AG08395 (cell line): ENCODE measurements at places on chromosomes 3 and 15.

DNA sequence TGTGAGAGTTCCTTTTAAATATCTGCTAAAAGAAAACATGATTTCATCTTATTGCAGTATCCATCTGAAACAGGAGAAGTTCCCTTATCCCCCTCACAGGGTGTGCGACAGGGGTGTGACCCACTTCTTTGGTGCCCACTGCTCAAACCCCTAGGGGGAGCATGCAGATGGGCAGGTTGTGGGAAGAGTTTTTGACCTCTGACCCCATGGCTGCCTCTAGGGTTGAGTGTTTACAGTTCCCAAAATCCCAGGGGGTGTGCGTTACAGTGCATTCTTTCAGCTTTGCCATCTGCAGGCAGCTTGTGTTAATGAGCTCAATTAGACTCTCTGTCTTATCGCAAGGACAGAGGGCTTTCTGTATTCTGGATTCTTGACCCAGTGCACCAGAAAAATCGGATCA lies 443.2 kb upstream of the FRG2C start:
- no peak for DNase-seq

DNA sequence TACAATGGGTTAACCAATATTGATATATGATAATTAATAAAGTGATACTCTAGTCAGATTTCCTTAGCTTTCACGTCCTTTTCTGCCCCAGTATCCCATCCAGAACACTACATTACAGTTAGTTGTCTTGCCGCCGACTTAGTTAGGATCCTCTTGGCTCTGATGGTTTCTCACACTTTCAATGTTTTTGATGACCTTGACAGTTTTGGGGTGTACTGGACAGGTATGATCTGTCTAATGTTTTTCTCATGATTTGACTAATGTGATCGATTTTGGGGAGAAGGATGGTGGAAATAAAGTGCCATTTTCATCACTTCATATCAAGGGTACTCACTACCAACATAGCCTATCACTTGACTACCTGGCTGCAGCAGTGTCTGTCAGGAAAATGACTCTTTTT lies 245.0 kb upstream of the TMC3 start:
- no peak for DNase-seq

GRCh38 chr3:171427771-171428320 lies 32.4 kb downstream of the TNIK start:
- DNase-seq, result no peak

DNA sequence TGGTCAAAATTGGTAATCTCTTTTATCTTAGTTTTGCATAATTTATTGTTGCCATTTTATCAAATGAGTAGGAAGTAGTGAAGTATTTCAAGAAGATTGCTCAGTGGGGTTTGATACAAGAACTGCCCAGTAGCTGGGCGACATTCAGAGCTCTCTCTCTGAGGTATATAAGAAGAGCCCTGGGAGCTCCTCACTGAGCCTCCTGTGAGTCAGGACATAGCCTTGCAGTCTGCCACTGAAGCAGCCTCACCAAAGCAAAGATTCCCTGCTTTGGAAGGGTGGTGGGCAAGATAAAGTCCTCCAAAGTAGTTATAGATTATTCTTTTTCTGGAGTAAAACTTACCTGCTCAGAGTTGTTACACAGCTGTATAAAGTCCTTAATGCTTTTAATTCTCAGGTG lies 26.1 kb downstream of the SKIL start:
- DNase-seq, result peak; percentile 24

GRCh38 chr15:100295939-100296565 lies 45.7 kb downstream of the ADAMTS17 start:
- no peak for DNase-seq

DNA sequence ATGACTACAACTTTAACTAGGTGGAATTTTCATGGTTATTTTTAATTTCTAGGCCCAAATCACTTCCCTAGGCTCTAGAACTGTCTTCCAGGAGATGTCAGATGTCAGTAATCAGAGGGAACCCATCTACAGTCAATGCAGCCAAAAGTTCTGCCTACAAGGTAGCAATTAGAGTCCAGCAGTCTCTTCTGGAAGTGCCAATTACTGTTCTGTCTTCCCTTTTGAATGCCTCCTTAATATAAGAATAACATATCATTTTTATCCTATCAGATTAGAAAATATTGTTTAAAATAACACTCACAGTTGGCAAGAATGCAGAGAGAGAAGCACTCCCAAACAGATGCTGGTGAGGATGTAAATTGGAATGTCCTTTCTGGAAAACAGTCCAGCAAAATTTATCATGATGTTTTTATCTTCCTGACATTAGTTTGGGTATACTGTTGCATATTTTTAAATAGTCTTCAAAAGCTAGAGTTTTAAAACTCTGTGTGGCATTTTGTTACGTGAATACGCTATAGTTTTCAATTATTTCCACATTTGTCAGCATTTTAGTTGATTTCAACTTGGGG lies 543.7 kb downstream of the FHIT start:
- no peak for DNase-seq

DNA sequence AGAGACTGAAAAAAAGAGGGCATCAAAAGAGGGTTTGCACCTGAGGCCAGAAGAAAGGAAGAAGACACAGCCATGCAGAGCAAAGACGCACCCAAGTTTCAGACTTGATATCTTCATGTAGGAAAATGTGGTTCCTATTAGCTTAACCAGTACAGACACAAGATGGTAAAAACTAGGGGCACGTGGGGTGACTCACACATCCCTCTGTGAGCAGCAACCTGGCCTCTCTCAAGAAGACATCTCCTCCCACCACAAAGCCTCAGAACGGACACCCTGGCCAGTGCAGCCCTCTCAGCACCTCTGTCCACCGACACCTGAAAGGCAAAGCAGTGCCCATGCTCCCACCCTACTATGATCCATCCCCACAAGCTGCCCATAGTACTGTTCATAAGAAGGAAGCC lies 33.3 kb downstream of the GLB1 start:
- DNase-seq, result peak; percentile 51

DNA sequence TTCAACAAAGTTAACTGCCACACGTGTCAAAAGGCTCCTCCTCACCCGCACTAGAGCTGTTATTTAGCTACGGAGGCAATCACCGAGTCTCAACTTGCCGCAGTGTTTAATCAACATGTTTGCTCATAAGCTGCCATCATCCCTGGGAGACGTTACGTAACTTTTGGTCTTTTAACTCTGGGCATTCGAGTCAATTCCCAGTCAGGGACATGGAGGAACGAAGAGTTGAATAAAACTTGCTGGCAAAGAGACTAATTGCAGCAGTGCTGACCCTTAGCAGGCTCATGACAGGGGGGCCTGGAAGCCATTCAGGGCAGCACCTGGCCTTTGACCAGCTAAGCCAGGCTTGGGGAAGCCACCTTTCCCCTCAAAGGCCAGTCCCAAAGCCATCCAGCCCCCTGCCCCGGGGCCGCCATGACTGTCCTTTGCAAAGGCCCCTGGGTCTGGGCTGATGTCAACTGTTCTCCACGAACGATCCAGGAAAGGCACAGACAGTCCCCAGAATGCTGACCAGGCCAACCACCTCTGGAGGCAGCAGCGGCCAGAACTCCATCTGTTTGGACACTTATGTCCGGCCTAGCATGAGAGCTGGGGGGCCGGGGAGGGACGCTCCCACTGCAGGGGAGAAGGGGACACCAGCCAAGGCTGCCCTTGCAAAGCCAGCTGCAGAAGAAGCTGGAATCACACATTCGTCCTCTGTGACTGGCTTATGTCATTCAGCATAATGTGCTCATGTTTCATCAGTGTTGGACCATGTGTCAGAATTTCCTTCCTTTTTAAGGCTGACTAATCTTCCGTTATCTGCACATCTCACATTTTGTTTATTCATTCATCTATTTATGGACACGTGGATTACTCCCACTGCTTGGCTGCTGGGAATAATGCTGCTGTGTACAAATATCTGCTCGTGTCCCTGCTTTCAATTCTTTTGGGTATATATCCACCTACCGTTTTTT lies 43.7 kb downstream of the PCSK6 start:
- DNase-seq, result no peak

DNA sequence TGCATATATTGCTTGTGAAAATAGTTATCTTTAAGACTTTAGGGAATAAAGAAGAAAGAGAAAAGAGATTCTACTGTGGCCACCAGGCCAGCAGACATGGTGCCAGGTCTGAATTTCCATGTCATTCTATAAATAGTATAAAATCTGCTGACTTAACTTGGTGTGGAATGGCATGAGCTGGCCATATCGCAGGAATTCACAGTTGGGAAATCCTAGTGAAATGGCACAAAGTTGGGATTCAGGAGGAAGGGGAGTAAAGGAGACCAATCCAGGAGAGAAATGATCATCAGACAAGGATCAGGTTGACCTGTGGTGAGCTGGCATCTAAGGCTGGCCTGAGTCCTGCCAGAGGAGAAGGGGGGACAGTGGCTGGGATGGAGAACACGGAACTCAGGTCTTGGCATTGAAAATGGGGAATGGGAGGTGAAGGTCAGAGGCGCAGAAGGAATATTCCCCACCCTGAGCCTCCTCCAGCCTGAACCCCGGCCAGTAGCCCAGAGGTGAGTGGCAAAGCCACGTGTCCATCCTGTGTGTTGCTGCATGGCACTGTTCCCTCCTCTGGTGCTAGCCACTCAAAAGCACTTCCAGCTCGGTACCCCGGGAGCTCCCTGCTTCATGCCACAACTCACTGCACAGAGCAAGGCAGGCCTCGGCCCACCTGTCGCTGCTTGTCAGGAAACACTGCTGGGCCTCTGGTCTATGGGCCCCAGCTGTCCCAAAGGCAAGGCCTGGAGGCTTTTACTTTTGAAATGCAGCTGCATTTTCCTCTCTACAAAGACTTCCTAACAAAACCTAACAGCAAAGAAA lies 51.4 kb downstream of the SSUH2 start:
- DNase-seq, result peak; percentile 66

DNA sequence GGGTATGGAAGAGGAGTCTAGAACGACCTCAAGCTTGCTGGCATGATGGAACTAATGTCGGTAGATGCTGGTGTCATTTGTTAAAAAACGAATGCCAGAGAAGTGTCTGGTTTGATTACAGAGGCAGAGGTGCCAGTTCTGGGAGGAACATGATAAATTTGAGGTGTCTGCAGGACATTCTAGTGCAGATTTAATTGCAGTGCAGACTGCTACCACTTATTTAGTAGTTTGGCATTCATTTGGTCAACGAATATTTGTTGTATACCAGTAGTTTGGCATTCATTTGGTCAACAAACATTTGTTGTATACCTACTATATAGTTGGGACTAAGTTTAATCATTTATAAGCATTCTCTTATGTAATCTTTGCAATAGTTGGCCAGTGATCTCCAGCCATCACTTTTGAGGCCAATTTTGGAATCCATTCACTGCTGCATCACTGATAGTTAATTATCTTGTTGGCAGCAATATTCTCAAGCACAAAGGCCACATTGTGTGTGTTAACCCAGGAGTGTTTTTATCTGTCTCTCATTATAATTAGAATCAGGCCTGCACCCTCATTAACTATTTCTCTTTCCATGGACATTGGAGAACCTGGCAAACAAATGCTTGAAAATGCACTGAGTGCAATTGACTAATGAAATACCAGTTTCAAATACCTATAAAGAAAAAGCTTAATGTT lies 19.5 kb upstream of the TGFBR2 start:
- no peak for DNase-seq

- no peak for DNase-seq
Measured at GRCh38 chr3:165545059-165545458, 292.2 kb downstream of the BCHE start.

- peak; percentile 84 for DNase-seq
Measured at GRCh38 chr3:71875461-71875947, 90.6 kb upstream of the PROK2 start.

DNA sequence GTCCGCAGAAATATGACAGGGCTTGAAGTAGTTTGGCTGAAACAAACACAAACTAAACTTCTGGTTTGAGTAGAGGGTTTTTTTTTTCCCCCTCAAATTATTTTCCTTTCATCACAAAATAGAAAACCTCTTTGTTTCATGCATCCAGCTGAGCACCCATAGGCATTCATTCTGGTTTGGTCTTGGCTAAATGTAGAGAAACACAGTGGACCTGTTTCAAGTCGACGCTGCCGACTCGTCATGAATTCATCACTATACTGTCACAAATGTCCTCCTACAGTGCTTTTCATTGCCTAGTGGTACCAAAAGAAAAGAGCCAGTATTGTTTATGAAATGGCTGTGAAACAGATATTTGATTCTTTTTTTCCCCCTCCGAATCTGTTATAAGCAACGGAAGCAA lies 52.4 kb upstream of the GYG1 start:
- no peak for DNase-seq

- no peak for DNase-seq
Measured at GRCh38 chr3:71057526-71057894, 526.0 kb downstream of the FOXP1 start.

DNA sequence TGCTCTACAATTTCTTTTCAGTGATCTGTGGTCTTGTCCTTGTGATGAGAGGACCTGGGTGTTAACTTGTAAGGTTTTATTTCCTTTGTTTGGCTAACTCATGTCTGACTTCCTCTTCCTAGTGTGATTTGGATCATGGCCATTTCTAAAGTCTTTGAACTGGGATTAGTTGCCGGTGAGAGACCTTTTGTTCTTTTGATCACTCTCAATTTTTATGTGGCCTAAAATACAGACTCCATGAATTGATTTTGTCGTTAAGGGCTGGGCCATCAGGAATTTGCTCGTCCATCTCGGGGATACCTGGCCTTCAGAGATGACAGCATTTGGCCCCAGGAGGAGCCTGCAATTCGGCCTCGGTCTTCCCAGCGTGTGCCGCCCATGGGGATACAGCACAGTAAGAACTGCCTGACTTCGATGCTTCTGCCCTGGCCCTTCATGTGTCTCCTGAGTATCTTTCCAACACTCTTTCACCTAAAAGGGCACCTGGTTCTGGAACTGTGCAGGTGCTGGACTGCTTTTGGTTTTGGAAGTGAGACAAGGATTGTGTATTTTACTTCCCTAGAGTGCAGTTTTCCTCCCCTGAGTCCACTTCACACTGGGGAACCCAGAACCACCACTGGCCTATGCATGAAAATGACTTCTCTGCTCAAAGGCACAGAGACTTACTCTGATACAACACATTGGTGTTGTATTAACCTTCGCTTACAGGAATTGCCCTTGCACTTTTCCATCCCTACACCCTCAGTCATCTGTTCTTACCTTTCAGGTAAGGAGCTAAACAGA lies 13.1 kb upstream of the LRRC2 start:
- DNase-seq, result no peak

DNA sequence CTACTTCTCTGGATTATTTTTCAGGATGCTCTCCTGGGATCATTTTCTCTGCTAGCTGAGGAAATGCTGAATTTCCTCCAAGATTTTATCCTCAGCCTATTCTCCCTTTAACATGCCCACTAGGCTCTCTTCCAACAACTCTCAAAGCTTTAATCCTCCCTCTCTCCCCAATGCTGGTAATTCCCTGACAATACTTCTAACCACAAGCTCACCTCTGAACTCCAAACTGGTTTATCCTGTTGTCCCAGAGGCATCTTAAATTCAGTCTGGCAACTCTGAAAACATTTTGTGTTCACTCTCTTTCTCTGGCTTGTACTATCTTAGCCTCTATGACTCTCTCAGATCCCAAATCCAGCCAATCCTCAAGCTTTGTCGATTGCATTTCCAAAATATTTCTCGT lies 490.3 kb downstream of the MECOM start:
- no peak for DNase-seq

GRCh38 chr3:2096216-2096615 lies 2.5 kb upstream of the CNTN4 start:
- no peak for DNase-seq
